Right hindlimb (tissue), 1 donor: ENCODE measurements at places on chromosomes 7 and 10.

DNA sequence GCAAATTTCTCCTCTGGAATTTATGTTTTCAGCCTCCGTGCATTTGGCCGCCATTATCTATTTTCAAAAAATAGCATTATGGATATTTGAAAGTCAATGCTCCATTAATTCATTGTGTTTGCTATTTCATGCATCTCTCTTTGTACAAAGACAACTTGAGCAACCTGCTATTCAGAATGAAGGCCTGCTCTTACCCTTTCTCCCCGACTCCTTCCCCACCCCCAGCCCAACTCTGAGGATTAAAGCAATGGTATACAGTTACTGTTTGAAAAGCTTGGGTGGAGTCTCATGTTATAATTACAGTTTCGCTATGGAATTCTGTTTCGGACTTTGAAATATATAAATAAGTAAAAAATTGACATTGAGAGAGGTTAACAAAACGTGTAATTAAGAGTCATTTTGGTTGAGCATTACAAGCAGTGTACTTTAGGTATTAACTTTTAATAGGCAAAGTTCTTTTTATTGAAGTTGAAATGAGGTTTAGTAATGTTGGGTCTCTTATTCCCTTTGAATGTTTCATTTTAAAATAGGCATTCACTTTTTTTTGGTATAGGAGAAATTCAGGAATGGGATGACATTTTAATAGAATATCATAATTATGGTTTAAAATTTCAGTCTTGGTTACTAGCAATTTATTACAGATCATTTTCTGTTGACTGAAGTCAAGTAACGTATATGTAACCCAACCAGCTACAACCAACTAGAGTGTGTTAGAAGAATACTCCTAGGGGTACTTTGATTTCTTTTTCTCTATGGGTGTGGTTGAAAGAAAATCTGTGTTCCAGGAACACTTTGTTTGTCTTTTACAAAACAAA is 93.1 kb downstream of the ARID5B start:
- no peak for DNase-seq

GRCh38 chr10:11324761-11325321 is 286.6 kb downstream of the USP6NL start:
- DNase-seq: no peak

DNA sequence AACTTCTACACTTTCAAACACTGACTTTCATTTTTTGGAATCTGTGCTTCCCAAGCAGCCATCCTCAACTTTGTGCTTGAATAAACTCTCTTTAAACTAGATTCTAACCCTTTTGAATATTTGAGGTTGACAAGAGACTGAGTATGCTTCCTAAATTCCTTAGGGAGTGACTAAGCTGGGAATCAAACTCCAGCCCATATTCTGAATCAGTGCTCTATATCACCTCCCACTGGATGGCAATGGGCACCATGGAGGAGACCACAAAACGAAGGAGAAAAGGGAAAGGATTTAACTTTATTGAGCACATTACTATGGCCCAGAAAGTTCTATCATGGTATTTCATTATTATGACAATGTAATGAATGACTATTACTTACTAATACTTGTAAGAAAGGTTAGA is 17.2 kb upstream of the SLC26A4 start:
- DNase-seq: no peak

- DNase-seq: no peak
Observed at GRCh38 chr10:68474021-68474420, 2.2 kb upstream of the DNA2 start.

- DNase-seq: no peak
Observed at GRCh38 chr10:35079763-35080162, 10.4 kb downstream of the CUL2 start.

DNA sequence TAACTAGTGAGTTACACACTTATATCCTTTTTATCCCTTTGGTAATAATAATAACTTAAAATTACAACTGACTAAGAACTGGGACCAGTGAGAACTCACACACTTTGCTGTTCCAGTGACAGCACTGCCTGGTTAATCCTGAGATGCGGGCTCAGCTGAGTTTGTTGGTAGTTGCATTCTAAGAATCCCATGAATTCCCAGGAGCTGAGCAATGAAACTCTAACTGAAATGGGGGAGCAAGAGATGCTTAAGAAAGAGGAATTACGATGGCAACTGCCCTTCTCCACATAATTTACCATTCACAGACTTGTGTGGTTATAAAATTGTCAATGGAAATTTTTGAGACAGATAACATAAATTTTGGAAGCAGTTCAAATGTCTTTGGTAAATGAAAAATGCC is 659.4 kb downstream of the MAGI2 start:
- DNase-seq: no peak

GRCh38 chr7:105974471-105974870 is 11.4 kb downstream of the CDHR3 start:
- DNase-seq: no peak

GRCh38 chr7:43353902-43354301 is 229.0 kb upstream of the STK17A start:
- no peak for DNase-seq

- DNase-seq: no peak
Observed at GRCh38 chr10:88059190-88059589, 195.8 kb downstream of the PTEN start.

DNA sequence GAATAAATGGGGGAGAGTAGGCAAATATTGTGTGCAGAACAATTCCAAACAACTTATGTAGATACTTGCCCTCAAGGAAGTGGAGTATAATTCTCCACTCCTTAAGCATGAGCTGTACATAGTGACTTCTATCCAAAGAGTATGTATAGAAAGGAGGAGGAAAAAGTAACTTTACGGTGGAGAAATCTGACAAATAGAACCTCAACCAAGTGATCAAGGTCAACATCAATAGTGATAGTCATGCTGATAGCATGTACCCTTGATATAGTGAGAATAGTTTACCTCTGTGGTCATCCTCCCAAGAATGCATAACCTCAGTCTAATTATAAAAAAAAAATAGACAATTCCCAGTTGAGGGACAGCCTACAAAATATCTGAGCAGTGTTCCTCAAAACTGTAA is 89.1 kb upstream of the NANOS1 start:
- no peak for DNase-seq

DNA sequence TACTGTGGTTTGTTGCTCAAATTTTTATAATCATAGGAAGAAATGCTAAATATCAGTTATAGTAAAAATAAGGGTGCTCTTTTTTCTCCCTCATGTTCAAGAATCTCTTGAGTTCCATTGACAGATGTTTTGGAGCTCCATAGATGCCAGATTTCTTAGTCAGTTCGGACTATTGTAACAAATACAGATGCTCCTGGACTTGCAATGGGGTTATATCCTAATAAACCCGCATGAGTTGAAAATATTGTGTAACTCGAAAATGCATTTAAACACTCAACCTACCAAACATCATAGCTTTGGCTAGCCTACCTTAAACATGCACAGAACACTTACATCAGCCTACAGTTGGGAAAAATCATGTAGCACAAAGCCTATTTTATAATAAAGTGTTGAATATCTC is 100.7 kb upstream of the CSTF2T start:
- DNase-seq: no peak

- DNase-seq: peak; percentile 8
Observed at GRCh38 chr10:132479603-132480221, 57.9 kb upstream of the INPP5A start.

DNA sequence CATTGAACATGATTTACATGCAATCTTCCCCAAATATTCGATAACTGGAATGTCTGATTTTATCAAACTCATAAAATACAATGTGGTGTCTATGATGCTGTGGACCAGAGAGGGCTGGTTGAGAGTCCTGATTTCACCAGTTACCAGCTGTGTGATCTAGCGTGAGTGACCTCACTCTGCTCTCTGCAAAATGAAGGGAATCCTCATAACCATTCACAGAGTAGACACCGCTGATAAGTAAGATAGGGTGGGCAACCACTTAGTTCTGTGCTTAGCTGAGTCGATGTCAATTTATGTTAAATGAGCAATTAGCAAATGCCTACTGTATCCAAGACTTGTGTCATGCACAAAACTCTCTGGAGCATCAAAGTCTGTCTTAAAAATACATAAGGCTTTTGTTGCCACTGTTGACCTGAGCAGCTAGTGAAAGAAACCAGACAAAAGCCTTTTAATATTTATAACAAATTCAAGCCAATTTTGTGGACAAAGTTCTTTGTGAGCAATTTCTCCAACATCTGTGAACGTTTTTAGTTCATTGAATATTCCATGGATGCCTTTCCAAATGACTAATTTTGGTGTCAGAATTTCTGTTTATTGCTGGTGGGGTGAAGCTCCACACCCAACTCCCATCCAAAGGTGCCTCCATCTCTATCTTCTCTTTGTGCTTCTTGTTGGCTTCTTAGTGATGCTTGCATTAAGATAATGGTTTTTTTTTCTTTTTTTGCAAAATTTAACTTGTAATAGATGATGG is 314.2 kb downstream of the ADRA2A start:
- no peak for DNase-seq

GRCh38 chr7:13989126-13989948 is at the start of gene ETV1:
ETV1 (minus strand) TSS chr7:13989666; CDS start chr7:13989052, 614 bp downstream.
- peak; percentile 88 for DNase-seq

DNA sequence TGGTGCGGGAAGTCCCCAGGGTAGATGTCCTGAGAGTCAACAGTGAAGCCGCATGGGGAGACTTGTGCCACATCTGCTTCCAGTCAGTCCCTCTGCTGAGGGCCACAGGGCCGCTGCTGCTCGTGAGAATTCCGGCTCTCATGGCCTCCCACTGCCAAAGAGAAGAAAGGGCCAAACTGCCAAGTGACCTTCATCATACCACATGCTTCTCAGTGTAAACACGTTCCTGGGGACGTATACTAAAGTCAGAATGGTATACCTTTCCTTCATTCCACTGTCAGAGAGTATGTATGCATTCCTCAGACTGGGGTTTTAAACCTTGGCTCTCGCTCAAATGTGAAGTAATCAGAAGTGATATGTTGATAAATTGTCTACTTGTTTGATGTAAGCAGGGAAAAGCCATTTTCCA is 52.8 kb upstream of the SEC61G start:
- peak; percentile 47 for DNase-seq

DNA sequence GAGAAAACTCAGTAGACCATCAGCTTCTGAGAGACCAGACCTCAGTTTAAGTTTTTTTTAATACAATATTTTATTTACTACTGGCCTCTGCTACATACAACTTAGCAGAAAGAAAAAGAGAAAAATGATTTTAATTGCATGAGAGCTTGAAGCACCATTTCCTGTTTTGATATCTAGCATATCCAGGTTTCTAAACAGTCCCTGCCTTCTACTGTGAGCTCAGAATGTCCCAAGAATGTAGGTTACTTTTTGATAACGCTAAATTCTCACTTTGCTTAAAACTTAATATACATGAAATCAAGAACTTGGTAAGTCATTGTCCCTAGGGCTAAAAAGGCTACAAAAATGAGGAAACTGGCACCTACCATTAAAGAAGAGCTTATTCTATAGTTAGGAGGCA is 7.0 kb downstream of the TMEM243 start:
- DNase-seq: no peak
